ENCODE measurements at places on chromosomes 6 and 20.

- DNase-seq, result no peak
Observed at GRCh38 chr6:136990754-136991153, 54.0 kb downstream of the IL20RA start.

- DNase-seq, result no peak
Observed at GRCh38 chr6:112441607-112442006, 94.5 kb downstream of the RFPL4B start.

DNA sequence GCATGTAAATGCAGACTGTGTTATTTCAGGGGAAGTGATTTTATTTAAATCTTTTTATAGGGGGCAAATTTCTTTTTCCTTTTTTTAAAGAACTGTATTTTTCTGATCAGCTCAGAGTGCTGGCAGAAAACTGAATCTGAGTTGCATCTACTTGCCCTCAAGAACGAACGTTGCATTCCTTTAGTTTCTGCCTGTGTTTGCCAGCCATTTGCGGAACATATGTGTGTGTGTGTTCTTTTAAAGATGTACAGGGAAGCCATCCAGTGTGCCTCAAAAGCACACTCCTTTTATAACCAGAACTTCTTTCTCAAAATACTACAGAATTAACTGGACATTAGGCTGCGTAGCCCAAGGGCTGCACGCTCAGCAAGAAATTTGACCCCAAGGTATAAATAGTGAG lies 25.8 kb upstream of the INSM1 start:
- no peak for DNase-seq

DNA sequence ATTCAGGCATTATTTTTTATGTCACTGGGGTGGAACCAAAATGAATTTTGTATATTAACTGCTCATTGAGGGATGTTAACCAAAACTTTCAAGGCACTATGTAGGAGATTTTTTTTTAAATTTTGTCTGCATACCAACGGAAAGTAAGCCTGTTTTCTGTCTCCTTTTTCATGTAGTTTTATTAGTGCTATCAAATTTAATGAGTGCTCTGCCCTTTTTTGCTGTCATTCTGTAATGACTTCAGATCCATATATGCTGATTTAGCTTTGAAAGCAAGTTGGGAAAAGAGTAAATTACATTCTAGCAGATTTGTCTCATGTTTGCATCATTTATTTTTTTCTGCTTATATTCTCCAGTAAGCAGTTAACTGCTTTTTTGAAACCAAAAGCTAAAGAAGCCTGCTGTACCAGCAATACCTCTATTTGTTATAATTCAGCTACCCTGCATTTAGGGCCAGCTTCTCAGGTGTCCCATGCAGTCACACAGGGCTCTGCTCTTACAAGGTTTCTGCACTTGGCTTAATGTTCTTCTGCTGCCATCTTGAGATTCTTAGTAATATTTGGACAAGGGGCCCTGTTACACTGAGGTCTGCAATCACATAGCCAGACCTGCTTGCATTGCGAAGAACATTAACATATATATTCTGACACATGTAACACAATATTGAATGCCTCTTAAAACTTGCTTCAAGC lies 429.0 kb downstream of the UTRN start:
- DNase-seq, result no peak

GRCh38 chr6:105884426-105884825 lies 201.7 kb upstream of the PRDM1 start:
- DNase-seq, result no peak

GRCh38 chr6:167697316-167697715 lies 129.4 kb upstream of the AFDN start:
- no peak for DNase-seq

DNA sequence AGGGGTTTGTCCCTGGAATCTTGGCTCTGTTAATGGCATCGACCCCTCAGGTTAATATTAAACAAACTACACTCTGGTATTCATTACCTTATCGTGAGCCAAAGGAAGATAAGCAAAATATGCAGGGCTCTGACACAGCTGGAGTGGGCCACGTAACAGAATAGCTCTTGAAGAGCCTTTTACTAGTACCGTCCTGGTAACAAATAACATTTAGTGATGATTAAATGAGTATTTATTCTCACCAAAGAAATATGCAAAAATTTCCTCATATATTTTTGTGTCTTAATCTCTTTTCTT lies 20.1 kb upstream of the UTRN start:
- DNase-seq, result no peak

GRCh38 chr6:33860706-33861474 lies 57.1 kb upstream of the MLN start:
- DNase-seq, result peak; percentile 78

DNA sequence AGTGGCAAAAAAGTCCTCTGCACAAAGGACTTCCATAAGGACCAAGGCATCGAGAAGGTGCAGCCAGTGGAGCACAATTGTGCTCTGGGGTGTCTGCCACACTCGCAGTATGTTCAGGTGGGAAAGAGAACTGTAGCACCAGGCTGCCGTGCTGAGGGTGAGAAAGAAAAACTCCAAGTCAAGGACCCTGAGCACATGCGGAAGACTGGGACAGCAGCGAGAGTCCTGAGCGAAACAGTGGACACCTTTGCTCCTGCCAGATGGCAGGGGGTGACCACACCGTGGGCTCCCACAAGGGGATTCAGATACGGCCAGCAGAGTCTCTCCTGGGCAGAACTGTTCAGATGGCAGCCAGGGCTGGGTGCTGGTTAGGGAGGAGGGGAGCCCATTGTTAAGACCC lies 73.6 kb downstream of the POPDC3 start:
- no peak for DNase-seq

DNA sequence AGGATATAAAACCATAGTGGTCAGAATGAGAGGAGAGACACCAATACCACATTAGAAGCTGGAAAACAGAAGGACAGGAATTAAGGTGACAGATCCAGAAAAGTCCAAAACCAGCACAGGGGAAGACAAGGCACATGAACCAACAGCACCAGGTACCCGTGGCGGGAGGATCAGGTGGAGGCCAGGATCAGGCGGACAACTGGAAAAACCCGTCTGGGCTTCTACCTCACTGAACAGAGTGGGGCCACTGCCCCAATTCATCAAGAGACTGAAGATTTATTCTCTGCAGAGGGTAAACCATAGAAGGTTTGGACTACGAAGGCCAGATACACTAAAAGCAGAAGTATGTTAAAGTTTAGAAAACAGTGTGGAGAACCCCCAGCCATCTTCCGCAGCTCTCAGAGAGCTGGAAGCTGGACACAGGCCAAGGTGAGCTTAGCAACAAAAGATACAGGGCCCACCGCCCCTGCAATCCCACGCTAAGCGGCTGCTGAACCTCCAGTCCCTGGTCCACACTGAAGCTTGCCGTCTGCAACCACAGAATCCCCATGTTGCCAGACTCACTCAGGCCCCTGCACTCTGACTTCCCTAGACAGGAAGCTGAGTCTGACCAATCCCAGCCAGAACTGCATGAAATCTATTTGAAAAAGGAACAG lies 29.9 kb downstream of the ABHD12 start:
- no peak for DNase-seq

DNA sequence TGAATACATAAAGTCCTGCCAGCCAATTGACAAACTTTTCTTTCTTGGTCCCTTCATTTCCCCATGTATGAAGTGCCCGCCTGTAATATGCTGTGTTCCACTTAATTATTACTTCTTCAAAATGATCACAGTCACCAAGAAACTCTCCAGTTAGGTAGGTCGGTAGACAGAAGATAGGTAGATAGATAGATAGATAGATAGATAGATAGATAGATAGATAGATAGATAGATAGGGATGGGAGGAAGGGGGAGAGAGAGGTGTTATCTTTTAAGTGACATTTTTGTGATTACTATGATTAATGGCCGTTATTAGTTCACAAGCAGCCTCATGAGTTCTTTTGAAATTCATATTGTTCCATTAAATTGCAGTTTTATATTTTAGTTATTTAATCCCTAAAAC lies 79.5 kb upstream of the TPD52L1 start:
- no peak for DNase-seq

All from activated CD4-positive, alpha-beta T cell treated with anti-CD3 and anti-CD28 coated beads, Interleukin-2, Interleukin-4, amounts not matched to agents 100 ng/mL and 50 ng/mL, durations not matched to agents 16 hours and 8 hours (primary cell).